ENCODE measurements at places on chromosomes 4 and X.

DNA sequence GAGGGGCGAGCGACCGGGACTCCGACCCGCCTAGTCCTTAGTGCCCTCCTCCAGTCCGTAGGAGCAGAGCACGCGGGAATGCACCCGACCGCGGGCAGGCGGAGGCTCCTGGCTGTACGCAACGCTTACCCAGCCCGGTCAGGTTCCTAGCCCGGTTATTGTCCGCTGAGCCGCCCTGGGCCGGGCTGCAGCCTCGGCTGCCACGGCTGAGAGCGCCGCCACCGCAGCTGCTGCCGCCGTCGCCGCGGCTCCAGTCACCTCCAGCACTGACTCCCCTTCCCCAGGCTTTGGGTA, at the start of gene AMER1:
Gene AMER1, minus strand, starts transcription at position 268 of the 294 bp plus-strand sequence. CDS start 12,422 bp downstream, outside the sequence.
- DNase-seq, result no peak

DNA sequence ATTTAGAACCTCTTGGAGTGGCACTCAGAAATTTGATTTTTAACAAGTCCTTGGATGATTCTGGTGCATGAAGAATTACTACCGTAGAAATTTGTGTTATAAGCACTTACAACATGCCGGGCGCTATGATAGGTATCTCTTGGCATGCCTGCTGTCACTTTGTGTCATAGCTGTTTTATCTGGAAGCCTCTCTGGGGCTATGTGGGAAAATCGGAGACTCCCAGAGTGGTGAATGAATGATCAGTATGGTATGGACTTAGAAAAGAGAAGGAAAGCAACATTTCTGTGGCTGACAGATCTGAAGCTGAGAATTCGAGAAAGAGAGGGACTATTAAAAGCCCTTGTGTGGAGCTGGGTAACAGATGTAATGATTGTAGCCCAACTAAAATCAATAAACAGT, 177.4 kb upstream of the MAMLD1 start:
- DNase-seq, result no peak

GRCh38 chr4:18051281-18051680, 29.7 kb upstream of the LCORL start:
- DNase-seq, result no peak

- no peak for DNase-seq
Measured at GRCh38 chr4:109795059-109795458, 6.7 kb downstream of the CFI start.

DNA sequence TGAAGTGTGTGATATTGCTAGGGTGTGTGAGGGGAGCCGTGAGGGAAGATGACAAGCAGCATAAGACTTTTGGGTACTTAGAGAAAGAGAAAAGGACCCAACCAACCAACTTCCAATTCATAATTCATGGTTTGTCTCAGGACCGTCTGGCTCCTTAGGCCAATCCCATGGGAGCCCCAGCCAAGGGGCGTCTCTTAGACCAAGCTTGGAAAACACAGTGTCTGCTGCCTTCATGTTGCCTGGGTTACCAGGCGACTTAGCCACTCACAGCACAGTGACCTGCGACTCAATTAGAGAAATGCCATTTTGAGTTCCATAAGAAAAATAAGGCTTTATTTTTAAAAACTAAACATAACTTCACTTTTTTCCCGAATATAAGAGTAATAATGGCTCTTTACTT, 32.7 kb downstream of the BST1 start:
- no peak for DNase-seq

DNA sequence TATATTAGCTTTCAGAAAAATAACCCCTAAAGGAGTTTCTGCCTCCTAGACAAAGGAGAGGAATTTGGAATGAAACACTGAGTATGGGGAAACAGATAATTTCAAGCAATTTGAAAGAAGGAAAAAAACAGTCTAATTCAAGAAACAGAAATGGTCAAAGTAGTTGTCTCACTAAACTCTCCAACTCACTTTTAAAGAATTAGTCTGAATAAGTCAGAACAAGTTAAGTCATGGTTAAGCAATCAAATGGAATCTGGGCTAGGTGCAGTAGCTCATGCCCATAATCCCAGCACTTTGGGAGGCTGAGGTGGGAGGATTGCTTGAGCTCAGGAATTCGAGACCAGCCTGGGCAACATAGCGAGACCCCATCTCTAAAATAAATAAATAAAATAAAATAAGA, 95.7 kb upstream of the GRIA3 start:
- DNase-seq, result no peak

GRCh38 chr4:68719075-68719473, 48.6 kb upstream of the UGT2B15 start:
- no peak for DNase-seq

DNA sequence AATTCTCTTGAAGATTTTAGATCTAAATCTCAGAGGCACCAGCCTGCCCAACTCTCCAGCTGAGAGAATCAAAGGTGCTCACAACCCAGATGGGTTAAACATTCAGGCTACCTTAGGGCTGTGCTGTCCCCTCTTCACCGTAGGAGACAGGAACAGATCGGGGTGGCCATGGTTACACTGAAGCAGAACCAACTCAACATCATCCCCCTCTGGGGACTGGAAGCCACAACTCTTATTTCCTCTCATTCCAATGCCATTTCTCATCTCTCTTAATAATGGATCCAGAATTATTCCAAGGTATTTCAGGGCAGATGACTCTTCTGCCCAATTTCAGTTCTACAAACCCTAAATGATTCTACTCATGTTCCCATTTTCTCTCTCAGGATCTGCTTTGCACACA, 109.7 kb downstream of the NKX6-1 start:
- no peak for DNase-seq

DNA sequence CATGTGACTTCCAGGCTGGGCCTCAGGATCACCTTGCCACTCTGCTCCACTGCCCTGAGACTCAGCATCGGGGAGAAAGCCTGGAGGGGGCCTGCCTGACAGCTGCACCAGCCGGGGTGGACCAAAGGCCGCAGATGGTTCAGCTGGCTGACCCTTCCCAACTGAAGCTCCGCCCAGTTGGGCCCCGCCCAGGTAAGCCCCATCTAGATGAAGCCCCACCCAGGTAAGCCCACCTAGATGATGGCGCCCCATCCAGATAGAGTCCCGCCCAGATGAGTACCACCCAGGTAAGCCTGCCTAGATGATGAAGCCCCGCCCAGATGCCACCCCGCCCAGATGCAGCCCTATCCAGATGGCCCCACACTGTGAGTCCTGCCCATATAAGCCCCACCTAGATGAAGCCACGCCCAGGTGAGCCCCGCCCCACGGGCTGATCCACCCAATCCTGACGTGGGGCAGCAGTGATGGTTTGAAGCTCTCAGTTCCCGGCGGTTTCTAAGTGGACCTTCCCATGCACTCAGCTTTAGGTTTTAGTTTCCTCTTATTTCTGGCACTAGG, 10.0 kb downstream of the ZFYVE28 start:
- DNase-seq, result no peak

- no peak for DNase-seq
Measured at GRCh38 chr4:46432923-46433322, 43.0 kb upstream of the GABRA2 start.

DNA sequence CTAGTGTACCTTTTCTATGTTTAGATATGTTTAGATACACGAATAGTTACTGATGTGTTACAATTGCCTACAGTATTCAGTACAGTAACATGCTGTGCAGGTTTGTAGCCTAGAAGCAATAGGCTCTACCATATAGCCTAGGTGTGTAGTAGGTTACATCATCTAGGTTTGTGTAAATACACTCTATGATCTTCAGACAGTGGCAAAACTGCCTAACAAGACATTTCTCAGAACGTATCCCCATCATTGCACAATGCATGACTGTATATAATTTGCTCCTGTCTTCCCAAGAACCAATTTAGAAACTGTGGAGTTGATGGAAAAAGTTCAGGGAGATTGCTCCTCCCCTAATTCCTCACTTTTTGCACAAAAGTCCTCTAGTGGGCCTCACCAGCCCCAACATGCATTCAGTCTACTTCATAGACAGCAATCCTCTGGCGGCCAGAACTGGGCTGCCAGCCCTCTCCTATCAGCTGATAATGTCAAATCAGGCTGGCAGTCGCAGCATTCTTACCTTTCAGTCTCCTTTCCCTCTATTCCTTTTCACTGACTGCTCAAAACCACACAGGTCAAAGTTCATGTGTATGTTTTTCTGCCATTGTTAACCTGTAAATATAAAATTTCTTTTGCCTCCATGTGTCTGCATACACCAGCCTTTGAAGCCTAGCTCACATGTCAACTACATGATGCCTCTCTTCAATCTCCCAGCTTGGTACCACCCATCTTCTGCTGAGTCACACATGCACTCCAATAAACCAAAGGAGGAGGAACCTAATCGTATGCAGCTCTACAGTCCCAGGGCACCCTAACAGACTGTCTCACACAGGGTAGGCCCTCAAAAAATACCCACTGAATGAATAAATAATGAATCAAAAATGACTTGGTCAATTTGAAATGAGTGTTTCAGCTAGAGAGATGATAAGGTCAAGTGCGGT, 32.0 kb downstream of the BCLAF3 start:
- DNase-seq, result no peak

- DNase-seq, result no peak
Measured at GRCh38 chrX:13126775-13127174, 82.4 kb upstream of the FAM9C start.

GRCh38 chr4:150699599-150699998, 117.6 kb downstream of the MAB21L2 start:
- no peak for DNase-seq
